SJCRH30 (cell line): ENCODE measurements at places on chromosomes 4 and X. TPM values are rescaled to one million over a fixed set of nuclear protein-coding genes. Genes with fewer than 3 reads are reported as not detected.

The FAM53A gene
- 0.13 and 0.51 TPM in 2 replicates for total RNA-seq

The TMPRSS11D gene
- not detected in 2 replicates for total RNA-seq

The PDLIM3 gene
- total RNA-seq = 137 and 144 TPM in 2 replicates

The CSAG2 gene
- total RNA-seq = not detected in 2 replicates

The BCLAF3 gene
- 4.0 and 4.9 TPM in 2 replicates for total RNA-seq

The SASH3 gene
- 0.05 TPM in 1 of 2 replicates, not detected in the other for total RNA-seq

The CXXC4 gene
- total RNA-seq = 3.3 and 4.6 TPM in 2 replicates

DNA sequence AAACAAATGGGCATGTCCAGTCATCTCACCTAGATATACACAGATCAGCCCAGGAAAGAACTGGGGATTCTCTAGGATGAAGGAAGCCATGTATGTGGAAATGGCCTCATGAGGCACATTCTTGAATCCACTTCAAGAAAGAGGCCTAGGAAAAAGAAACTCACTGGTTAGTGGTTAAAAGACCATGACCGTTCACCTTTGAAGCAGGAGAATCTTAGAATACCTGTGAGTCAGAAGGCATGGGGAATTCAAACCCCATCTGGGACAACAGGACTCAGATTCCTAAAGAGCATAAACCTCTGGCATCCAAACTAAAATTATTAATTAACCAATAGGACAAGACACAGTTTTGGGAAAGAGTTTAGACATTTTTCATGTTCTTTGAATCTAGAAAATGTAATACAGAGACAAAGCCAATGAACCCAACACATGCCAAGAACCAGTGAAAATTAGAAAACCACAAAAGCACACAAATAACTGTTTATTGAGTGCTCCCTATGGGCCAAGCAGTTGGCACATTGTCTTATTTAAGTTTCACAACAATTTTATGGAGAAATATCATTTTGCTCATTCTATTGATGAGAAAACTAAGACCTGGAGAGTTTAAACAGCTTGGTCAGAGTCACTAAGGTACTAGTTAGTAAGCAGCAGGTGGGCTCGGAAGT is 97.5 kb downstream of the NPNT start:
- no peak overlapping the region for H3K4me3 ChIP-seq
- DNase-seq = no peak
- no peak overlapping the region for H3K27ac ChIP-seq
- no peaks in the 10 kb centered on the region for H3K27me3 ChIP-seq

GRCh38 chr4:148065075-148065474 is 333.2 kb downstream of the ARHGAP10 start:
- peaks cover 16% of the 10 kb centered on the region; the same call in 1 of the 2 replicates for H3K4me1 ChIP-seq
- H3K27me3 ChIP-seq = no peaks in the 10 kb centered on the region
- no peaks in the 10 kb centered on the region for H3K36me3 ChIP-seq
- H3K27ac ChIP-seq = no peak overlapping the region
- H3K4me3 ChIP-seq = no peak overlapping the region
- no peak for DNase-seq

DNA sequence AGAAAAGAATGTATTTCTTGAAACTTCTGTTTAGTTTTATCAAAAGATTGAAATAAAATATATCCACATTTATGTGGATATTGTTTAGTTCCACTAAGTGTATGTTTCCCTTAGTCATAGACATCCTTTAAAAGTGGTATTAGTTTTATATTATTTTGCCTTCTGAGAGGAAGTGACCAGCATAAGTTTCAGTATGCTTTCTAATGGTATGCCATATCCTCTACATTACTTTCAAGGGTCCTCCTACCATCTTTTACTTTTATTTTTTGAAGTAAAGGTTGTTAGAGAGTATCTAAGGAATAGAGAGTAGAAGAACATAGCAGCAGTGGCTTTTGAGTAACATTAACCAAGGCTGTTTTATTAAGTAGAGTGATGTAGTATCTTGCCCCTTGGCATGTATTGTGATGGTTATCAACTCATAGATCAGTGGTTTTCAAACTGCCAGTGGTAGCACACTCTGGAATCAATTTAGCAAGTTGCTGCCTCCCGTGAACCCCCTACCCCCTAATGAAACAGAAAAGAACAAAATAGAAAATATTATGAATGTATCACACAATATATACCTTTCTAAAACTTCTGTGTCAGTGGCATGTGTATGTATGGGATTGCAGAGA is 44.8 kb downstream of the RBPJ start:
- H3K36me3 ChIP-seq = 0 out of 2 replicates have a peak, but pooled peaks cover 11% of the 10 kb centered on the region
- H3K4me3 ChIP-seq = no peak overlapping the region
- H3K27me3 ChIP-seq = no peaks in the 10 kb centered on the region
- DNase-seq = no peak
- H3K27ac ChIP-seq = no peak overlapping the region

GRCh38 chr4:13534344-13535063 is 9.8 kb downstream of the NKX3-2 start:
- no peak overlapping the region for H3K27ac ChIP-seq
- no peaks in the 10 kb centered on the region for H3K36me3 ChIP-seq
- H3K4me1 ChIP-seq = no peaks in the 10 kb centered on the region

DNA sequence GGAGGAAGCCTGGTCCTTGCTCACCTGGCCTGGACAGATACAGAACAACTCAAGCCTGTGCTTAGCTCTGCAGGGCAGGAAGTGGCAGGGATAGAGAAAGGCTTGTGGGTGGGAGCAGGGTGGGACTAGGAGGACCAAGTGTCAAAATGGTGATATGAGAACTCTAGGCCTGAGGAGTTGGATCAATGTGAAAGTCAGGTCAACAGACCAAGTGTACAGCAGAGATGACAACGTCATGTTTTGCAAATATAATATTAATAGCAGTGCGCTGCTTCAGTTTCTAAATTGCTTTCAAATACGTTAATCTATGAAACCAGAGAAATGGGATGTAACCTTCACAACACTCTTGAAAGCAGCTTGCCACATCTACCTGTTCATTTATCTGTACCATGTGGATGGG is 114.2 kb upstream of the MAP3K15 start:
- DNase-seq = no peak
- no peak overlapping the region for H3K27ac ChIP-seq
- no peak overlapping the region for H3K4me3 ChIP-seq

- H3K36me3 ChIP-seq = no peaks in the 10 kb centered on the region
- DNase-seq = no peak
- H3K4me1 ChIP-seq = no peaks in the 10 kb centered on the region
These were observed 354.4 kb upstream of the CLNK start for GRCh38 chr4:11038926-11039325.

GRCh38 chr4:140188975-140189374 is 35.0 kb upstream of the MAML3 start:
- no peak overlapping the region for H3K27ac ChIP-seq
- no peaks in the 10 kb centered on the region for H3K4me1 ChIP-seq
- no peaks in the 10 kb centered on the region for H3K36me3 ChIP-seq
- no peak for DNase-seq
- no peaks in the 10 kb centered on the region for H3K27me3 ChIP-seq
